ENCODE measurements at places on chromosomes 6 and 20. TPM values are rescaled to one million over a fixed set of nuclear protein-coding genes. Genes with fewer than 3 reads are reported as not detected.
A peak's percentile ranks its signal among the peaks of the same experiment; 100 is the strongest.

- H3K27ac ChIP-seq: no peak overlapping the region
- H3K27me3 ChIP-seq: no peaks in the 10 kb centered on the region
- no peaks in the 10 kb centered on the region for H3K4me1 ChIP-seq
- no peaks in the 10 kb centered on the region for H3K36me3 ChIP-seq
These were observed 224.4 kb downstream of the TPBG start for GRCh38 chr6:82588020-82588419.

DNA sequence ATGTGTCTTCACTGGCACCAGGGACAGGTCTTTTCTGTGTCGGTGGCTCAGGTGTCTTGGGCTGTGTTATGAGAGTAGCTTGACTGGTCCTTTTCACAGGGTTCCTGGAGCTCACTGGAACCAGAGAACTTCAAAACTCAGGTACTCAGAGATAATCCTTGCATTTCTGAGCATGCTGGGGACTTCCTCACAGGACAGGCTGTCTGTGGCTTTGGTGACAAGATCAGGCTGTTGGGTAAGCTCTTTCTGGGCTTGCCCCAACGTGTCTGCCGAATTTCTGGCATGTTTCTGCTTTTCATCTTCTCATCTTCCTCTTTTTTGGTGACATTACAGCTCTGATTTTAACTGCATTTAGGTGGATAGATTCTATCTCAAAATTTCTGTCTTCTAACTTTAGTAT lies 270.0 kb downstream of the CDH26 start:
- H3K4me1 ChIP-seq: no peaks in the 10 kb centered on the region
- no peak overlapping the region for H3K4me3 ChIP-seq
- peaks cover 4% of the 10 kb centered on the region for H3K27me3 ChIP-seq

DNA sequence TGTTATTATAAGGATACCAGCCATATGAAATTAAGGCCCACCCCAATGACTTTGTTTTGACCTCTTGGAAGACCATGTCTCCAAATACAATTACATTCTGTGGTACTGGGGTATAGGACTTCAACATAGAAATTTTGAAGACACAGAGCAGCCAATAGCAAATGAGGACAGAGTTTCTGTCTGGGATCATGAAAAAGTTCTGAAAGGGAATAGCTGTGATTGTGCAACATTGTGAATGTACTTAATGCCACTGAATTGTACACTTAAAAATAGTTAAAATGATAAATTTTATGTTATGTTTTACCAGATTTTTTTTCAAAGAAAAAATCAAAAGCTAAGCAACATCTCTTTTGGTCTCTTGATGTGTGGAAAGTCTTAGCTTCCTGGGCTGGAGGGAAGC lies 27.0 kb upstream of the AGPAT4 start:
- no peak for DNase-seq
- no peak overlapping the region for H3K4me3 ChIP-seq
- H3K36me3 ChIP-seq: no peaks in the 10 kb centered on the region
- no peak overlapping the region for H3K27ac ChIP-seq
- H3K27me3 ChIP-seq: peaks cover 4% of the 10 kb centered on the region
- no peaks in the 10 kb centered on the region for H3K4me1 ChIP-seq

DNA sequence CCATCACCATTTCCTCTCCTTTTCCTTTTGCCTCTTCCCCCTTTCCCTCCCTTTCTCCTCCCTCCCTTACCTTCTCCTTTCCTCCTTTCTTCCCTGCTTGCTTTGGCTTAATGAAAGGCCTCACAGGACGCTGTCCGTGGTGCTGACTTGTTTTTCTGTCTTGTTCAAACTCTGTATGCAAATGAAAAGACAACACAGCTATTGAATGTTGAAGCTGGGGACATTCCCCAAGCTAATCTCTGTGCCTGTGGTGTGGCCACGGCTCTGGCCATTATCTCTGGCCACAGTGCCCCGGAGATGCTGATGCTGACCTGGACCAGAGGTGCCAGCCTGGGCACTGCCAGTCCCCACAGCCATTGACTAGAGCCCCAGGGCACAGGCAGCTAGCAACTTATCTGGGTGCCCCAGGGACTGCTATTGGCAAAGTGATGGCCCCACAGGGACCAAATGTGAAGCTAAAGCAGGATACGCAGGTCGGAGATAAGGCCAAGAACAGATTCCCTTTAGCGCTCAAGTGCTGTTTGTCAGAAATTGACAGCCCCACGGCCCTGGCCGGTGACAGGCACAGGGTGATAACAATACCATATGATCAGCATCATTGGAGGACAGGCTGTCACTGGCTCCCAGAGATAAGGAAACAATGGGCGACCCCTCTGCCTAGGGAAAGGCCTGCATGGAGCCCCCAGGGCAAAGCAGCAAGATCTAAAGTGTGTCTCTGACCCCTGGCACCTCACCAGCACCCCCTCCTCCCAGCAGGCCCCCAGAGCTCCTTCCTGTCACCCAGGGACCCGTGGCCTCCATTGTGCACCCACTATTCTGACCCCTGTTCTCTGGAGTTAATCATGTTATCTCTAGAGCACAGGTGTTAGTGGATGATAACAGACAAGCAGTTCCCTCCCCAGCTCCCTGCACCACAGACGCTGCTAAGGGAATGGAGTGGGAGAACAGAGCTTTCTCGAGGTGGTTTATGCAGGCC lies 31.6 kb upstream of the SLC32A1 start:
- H3K27ac ChIP-seq: no peak overlapping the region
- peaks cover 37% of the 10 kb centered on the region for H3K27me3 ChIP-seq
- no peaks in the 10 kb centered on the region for H3K4me1 ChIP-seq

GRCh38 chr6:28235912-28236452 lies 10.9 kb downstream of the ZSCAN9 start:
- no peaks in the 10 kb centered on the region for H3K4me1 ChIP-seq
- H3K27me3 ChIP-seq: no peaks in the 10 kb centered on the region
- H3K36me3 ChIP-seq: peaks cover 57% of the 10 kb centered on the region
- H3K27ac ChIP-seq: no peak overlapping the region
- no peak for DNase-seq

- peaks cover 2% of the 10 kb centered on the region for H3K27me3 ChIP-seq
- peak overlapping the region; percentile 90 for H3K4me3 ChIP-seq
- peak overlapping the region; percentile 95 for H3K27ac ChIP-seq
- peaks cover 12% of the 10 kb centered on the region for H3K4me1 ChIP-seq
- peak; percentile 12 for DNase-seq
These were observed 698 bp downstream of the FAM210B start for GRCh38 chr20:56359212-56360132.

DNA sequence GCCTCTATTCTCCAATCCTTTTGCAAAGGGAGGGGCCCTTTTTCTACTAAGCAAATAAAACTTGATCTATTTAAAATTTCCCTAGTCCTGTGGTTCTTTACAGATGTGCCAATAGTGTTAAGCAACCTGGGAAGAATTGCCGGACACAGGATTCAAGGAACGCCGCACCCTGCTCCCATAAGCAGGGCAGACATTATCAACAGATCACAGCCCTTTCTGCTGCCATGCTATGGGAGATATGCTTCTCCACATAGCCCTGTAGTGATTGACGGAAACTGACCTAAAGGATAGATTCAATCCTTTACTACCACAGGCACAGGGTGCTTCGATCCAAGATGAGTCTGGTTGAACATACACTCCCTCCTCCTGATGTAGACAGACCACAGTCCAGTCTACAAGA lies 118.4 kb upstream of the TRAF3IP2 start:
- H3K36me3 ChIP-seq: peaks cover 7% of the 10 kb centered on the region
- DNase-seq: no peak
- no peaks in the 10 kb centered on the region for H3K27me3 ChIP-seq
- no peak overlapping the region for H3K27ac ChIP-seq
- peaks cover 2% of the 10 kb centered on the region for H3K4me1 ChIP-seq

DNA sequence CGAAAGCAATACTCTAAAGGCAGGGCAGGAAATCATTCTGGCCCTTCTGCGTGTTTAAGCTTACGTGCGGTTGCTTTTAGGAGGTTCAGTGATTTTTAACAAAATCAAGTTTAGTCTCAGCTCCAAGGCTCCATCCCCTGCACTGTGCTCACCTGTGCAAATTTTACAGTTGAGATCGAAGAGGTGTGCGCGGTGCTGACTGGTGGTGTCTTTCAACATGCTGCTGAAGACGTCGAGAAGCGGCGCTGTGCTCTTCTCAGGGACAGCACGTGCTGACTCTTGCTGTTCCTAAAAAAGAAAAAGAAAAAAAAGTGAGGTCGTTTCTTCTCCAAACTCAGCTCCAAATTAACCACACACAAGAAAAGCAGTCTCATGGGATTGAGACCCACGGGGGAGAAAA lies 32.0 kb downstream of the DIDO1 start:
- peaks cover 30% of the 10 kb centered on the region for H3K36me3 ChIP-seq
- H3K27me3 ChIP-seq: no peaks in the 10 kb centered on the region
- H3K4me1 ChIP-seq: peaks cover 3% of the 10 kb centered on the region
- H3K27ac ChIP-seq: no peak overlapping the region

DNA sequence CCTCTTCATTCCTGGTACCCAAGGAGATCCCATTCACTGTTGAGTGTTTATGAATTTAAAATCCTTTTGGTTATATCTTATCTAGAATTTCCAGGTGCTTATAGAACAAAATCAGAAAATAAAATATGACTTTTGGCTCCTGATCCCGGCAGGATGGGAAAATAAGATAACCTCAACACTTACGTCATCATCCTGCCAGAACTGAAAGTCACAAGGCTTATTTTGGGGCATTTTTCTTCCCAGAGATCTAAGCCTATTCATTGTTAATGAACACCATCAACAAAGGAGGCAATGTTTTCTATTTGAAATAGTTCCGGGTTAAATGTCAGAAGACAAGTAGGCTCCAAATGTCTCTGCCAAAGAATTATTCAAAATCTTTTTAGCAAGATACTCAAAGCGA lies 580.6 kb downstream of the TFAP2A start:
- no peak overlapping the region for H3K4me3 ChIP-seq
- no peak overlapping the region for H3K27ac ChIP-seq
- H3K4me1 ChIP-seq: peaks cover 1% of the 10 kb centered on the region
- no peaks in the 10 kb centered on the region for H3K36me3 ChIP-seq
- H3K27me3 ChIP-seq: no peaks in the 10 kb centered on the region

DNA sequence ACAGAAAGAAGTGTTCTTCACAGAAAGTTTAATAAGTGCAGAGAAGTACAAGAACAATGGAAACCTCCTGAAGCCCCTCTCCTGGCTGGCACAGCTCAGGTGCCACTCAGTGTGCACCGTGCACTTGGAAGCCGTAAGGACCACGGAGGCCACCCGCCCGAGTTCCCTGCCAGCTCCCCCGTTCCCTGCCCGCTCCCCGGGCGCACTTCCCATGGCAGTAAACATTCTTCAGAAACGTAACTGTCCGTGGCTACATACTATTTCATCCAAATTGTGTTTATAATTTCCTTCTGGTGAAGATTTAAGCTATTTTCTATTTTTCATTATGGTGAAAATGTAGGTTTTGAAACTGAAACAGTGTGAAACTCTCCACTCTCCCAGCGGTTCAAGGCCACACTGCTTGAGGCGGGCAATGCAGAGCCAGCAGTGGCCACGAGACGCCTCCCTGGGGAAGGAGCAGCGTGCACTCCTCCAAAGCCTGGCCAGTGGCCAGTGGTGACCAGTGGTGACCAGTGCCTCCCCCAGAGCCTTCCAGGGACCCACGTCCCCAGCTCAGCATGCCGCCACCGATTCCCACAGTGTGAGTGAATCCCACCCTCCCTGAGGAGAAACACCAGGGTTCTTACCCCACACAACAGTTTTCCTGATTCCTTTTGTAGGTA lies 46.4 kb downstream of the TAF4 start:
- no peaks in the 10 kb centered on the region for H3K36me3 ChIP-seq
- H3K4me3 ChIP-seq: no peak overlapping the region
- H3K27me3 ChIP-seq: no peaks in the 10 kb centered on the region

GRCh38 chr20:9829835-9830234 lies 9.0 kb downstream of the PAK5 start:
- H3K27ac ChIP-seq: no peak overlapping the region
- no peak overlapping the region for H3K4me3 ChIP-seq
- no peak for DNase-seq
- H3K27me3 ChIP-seq: no peaks in the 10 kb centered on the region

GRCh38 chr6:163324688-163325389 lies 89.7 kb upstream of the QKI start:
- H3K36me3 ChIP-seq: no peaks in the 10 kb centered on the region
- H3K4me1 ChIP-seq: peaks cover 19% of the 10 kb centered on the region
- peaks cover 10% of the 10 kb centered on the region for H3K27me3 ChIP-seq
- H3K27ac ChIP-seq: peak overlapping the region; percentile 90

DNA sequence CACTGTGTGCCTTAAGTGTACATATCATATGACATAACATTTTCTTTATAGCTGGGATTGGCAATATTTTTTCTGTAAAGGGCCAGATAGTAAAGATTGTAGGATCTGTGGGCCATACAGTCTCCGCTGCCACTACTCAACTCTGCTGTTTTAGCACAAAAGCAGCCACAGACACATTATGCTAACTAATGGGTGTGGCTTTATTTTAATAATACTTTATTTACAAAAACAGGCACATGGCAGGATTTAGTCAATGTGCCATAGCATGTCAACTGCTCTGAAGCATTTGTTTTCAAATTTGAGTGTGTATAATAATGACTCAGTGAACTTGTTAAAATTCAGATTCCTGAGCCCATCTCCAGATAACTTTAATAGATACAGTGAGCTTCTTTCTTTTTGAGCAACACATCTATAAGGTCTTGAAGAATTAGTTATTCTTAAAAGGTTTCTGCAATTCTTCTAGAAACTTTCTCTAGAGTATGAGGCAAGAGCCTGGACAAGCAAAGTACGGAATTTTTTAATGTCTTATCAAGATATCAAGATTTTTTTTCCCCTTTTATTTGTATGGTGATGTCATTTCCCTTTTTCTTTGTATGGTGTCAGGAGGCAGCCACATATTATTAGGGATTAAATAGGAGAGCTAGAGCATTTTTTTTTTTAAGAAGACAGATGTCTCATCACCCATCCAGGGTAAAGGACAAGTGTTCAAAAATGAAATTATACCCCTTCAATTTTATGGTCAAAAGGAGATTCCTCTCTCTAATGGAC lies 518.3 kb downstream of the DHX35 start:
- no peak overlapping the region for H3K4me3 ChIP-seq
- DNase-seq: no peak
- no peaks in the 10 kb centered on the region for H3K4me1 ChIP-seq
- no peaks in the 10 kb centered on the region for H3K36me3 ChIP-seq
- H3K27ac ChIP-seq: no peak overlapping the region

DNA sequence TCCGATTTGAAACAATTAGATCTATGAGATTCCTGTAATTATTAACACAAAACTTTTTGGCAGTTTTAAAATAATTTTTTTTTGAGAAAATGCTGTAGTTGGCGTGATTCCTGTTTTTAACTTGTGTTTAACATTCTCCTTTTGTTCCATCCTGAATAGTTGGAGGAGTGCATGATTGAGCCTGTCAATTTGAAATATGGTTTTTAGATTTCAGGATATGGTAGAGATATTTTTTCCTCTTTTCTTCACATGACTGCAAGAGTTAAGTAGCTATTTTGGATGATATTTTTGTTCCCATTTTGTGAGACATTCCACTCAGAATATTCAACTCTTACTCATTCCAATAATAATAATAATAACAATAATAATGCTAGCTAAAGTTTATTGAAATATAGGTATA lies 241.7 kb upstream of the MAN1A1 start:
- H3K27me3 ChIP-seq: no peaks in the 10 kb centered on the region
- no peak overlapping the region for H3K27ac ChIP-seq
- no peak for DNase-seq
- no peaks in the 10 kb centered on the region for H3K36me3 ChIP-seq
- no peaks in the 10 kb centered on the region for H3K4me1 ChIP-seq

GRCh38 chr6:106600329-106600728 lies 29.0 kb downstream of the RTN4IP1 start:
- H3K27ac ChIP-seq: no peak overlapping the region
- no peaks in the 10 kb centered on the region for H3K27me3 ChIP-seq
- H3K4me3 ChIP-seq: no peak overlapping the region
- H3K4me1 ChIP-seq: no peaks in the 10 kb centered on the region
- H3K36me3 ChIP-seq: peaks cover 3% of the 10 kb centered on the region
- DNase-seq: no peak

Gene WFDC2
- total RNA-seq: 188 TPM

Gene E2F1
- 26.2 TPM for total RNA-seq

Gene RAET1E
- total RNA-seq: not detected

Gene ELOVL4
- total RNA-seq: 6.2 TPM

Gene NKAIN2
- total RNA-seq: 3.1 TPM
